AG09309 (cell line): ENCODE measurements at places on chromosomes 1 and 21.

DNA sequence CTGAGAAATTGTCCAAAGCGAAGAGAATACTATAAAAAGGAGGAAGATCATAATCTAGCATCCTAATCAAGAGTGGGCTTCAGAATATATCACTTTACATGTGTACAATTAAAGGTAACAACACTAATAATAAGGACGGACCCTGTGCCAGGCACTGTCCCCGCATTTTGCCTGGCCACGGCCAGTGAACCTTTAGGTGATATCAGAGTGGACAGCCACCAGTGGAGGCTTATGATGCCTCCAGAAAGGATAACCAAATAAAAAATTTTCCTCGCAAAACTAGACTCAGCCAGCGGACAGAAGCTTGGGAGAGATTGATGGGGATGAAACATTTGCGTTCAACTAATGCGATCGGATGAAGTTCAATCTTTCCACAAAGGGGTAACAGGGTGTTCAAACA lies 436.4 kb downstream of the NPHP4 start:
- DNase-seq, result no peak

GRCh38 chr1:106022312-106022902 lies 1034.1 kb upstream of the PRMT6 start:
- no peak for DNase-seq

GRCh38 chr1:41015281-41015896 lies 6.1 kb downstream of the SLFNL1 start:
- DNase-seq, result no peak

DNA sequence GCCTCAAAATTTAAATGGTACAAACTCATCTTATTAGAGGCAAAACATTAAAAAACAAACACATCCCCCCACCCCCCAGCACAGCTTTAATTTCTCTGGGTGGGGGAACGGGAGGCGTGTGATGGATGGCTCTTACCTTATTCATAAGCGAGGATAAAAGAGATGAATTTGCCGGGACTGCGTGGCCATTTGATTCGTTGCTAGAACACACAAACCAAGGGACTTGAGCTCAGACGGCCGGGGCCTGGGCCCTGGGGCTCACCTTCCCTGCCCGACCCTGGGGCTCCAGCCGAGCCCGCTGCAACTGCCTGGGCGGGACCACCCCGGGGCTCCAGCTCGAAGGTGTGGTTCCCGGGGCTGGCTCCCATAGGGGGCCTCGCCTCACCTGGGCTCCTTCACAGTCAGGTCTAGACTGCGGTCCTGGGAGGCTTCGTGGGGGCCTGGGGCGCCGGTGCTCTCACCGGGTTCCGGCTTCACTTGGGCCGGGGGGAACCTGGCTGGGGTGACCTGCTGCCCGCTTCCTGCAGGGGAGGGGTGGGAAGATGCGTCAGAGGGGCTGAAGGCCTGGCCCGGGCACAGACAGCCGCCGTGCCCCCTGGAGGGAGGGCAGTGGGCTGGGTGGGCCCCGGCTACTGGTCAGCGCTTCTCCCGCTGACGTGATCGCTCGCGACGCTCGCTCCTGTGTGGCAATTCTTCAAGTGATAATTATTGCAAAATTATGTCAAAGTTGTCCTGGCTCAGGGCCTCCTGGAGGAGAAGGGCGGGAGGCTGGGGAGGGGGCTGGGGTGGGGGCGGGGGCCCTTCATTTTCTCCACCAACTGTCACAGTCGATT lies 145.7 kb downstream of the CASZ1 start:
- DNase-seq, result no peak

- DNase-seq, result no peak
Measured at GRCh38 chr1:192980856-192981255, 78.3 kb downstream of the UCHL5 start.

- DNase-seq, result no peak
Measured at GRCh38 chr1:223202376-223203033, 59.5 kb upstream of the TLR5 start.

GRCh38 chr1:214587165-214587564 lies 15.8 kb upstream of the CENPF start:
- no peak for DNase-seq

- no peak for DNase-seq
Measured at GRCh38 chr1:222843469-222844410, 28.9 kb downstream of the DISP1 start.

DNA sequence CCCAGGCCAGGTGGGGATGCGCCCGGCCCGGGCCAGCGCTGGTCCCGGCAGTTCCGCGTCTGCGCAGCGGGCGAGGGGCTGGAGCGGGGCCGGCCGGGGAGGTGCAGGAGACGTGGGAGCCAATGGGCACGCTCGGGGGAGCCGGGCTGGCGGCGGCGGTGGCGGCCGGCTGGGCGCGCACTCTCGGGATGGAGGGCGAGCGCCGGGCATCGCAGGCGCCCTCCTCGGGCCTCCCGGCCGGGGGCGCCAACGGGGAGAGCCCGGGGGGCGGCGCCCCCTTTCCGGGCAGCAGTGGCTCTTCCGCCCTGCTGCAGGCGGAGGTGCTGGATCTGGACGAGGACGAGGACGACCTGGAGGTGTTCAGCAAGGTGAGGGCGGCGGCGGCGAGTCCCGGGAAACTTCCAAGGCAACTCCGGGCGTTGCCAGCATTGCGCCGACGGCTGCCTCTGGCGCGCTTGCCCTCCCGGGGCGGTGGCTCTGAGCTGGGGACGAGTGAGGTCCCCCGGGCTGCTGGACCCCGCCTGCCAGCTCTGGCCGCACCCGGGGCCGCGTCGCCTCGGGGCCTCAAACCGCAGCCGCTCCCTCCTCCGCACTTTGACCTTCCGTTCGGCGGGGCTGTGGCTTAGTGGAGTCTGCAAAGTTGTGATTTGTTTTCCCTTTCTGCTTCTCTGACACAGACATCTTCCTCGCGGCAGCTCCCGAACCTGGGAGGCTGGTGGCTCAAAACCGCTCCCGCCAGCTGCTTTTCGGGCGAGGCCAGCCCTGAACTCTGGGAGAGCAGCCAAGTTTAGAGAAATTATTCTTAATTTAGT lies at the start of gene SNX7:
Gene SNX7, plus strand, starts transcription at position 178 of the 812 bp plus-strand sequence. Its CDS starts 11 bp downstream, at position 189.
- DNase-seq, result no peak

GRCh38 chr1:109268431-109269211 lies 14.3 kb downstream of the PSRC1 start:
- no peak for DNase-seq

DNA sequence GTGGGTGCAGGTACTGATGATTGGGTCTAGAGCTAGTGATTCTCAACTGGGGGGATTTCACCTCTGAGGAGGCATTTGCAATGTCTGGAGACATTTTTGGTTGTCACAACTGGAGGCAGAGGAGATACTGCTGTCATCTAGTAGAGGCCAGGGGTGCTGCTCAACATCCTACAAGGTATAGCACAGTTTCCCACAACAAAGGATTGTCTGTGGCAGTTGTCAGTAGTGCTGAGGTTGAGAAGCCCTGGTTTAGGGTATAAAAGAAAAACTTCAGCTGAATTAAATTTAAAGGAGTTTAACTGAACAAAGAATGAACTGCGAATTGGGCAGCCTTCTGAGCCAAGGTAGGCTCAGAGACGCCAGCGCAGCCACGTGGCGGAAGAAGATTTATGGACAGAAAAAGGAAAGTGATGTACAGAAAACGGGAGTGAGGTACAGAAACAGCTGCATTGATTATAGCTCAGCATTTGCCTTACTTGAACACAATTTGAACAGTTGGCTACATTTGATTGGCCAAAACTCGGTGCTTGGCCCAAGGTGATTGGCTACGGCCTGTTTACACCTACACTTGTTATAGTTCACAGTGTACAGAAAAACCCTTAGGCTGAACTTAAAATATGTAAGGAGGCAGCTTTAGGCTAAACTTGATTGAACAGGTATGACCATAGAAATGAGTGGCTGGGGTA lies 40.4 kb downstream of the MPZL1 start:
- no peak for DNase-seq

GRCh38 chr1:16174886-16175598 lies 19.2 kb upstream of the EPHA2 start:
- DNase-seq, result no peak

- no peak for DNase-seq
Measured at GRCh38 chr1:99858881-99859280, 8.7 kb downstream of the AGL start.

- peak; percentile 34 for DNase-seq
Measured at GRCh38 chr1:97204468-97204867, 482.9 kb downstream of the PTBP2 start.

- no peak for DNase-seq
Measured at GRCh38 chr1:46581681-46582455, 22.2 kb downstream of the MKNK1 start.

DNA sequence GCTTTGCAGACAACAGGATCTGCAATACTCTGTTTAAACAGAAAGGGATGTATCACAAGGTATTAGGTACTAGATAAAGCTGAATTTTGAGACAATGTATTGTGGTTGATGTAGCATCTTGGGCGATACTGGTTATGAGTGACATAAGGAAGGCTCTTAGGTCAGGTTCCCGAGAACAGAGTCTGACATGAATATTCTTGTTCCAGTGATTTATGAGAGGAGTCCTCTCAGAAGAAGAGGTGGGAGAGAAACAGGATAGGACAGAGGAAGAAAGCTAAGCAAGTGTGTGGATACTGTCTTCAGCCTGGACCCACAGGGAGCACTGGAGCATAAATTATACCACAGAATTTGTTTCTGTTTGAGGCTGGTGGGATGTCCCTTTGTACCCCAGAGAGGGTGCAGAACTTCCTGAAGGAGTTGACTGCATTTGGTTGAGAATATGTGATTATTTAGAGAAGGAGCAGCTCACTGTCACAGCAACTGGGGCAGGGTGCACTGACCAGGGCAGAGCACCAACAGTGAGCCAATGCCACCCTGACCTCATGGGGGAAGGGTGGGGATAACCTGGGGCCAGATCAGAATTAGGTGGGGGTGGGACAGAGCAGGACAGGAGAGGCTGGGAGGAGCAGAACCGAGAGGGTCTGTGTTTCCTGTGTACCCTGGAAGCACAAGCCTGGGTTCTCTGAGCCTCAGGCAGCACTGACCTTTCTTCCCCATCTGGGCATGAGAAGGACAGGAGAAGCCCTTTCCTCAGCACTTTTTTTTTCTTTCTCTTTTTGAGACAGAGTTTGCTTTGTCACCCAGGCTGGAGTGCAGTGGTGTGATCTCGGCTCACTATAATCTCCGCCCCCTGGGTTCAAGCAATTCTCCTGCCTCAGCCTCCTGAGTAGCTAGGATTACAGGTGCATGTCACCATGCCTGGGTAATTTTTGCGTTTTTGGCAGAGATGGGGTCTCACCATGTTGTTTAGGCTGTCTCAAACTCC lies 36.3 kb upstream of the SLC6A9 start:
- DNase-seq, result no peak

GRCh38 chr1:17877316-17877715 lies 122.2 kb downstream of the ACTL8 start:
- DNase-seq, result no peak

DNA sequence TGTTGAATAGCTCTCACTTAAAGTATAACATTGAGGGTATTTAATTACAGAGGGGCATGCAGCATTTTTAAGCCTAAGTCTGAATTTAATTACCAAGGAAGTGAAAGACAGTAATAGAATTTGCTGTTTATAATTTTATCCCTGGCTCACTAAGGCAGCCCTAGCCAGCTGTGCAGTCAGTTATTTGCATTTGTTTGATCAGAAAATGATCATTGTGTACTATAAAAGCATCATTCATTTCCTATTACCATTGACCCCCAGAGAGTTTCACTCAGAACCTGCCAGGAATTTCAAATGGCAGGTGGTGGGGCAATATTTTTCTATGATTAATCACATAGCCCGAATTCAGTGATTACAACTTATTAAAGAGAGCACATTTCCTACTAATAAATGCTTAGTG lies 277.1 kb upstream of the KAZN start:
- DNase-seq, result no peak

DNA sequence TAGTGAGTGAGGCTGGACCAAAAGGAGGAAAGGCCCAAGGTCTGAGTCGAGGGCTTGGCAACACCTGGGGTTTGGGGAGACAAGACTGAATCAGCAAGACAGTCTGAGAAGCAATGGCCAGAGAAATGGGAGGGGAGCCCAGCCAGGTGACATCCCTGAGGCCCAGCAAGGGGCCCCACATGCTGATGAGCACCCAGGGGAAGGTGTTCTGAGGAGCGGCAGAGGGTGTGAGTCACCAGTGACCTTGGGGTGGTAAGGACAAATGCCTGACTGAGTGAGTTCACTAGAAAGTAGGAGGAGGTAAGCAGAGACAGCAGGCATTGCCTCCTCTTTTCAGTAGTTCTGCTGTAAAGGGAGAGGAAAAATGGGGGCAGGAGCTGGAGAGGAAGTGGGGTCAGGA lies 192.4 kb upstream of the GALNT2 start:
- DNase-seq, result no peak

DNA sequence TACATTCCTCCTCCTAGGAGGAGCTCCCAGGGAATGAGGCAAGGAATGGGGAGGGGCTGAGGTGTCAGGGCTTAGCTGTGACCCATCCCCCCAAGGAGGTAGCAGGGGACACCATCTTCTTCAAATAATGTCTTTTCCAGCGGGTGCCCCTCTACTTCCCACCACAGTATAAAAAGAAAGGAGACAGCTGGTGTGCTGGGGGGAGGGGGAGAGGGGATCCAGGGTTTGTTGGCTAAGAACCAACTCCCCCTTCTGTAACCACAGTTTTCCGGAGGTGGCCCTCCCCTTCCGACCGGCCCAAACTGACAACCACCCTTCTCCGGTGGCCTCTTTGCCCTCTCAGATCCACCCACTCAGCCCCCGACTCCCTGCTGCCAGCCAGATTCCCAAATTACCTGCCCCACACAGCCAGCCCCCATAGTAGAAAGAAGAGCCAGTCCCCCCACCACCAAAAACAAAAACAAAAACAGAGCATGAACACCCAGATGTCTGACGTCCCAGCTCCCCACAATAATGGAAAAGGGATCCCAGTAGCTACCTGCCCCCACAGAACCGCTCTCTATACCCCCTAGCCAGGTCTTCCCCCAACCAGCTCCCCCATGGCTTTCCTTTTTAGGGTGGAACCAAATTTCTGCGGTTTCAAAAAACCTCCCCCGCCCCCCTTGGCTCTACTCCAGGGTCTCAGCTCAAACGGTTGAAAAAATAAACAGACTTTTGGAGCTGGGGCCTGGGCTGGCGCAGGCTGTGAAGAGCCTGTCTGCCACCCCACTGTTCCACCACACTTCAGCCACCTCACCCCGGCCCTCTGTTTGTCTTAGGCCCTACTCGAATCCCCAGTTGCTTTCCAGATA lies 2.1 kb downstream of the ARHGEF2 start:
- DNase-seq, result no peak

DNA sequence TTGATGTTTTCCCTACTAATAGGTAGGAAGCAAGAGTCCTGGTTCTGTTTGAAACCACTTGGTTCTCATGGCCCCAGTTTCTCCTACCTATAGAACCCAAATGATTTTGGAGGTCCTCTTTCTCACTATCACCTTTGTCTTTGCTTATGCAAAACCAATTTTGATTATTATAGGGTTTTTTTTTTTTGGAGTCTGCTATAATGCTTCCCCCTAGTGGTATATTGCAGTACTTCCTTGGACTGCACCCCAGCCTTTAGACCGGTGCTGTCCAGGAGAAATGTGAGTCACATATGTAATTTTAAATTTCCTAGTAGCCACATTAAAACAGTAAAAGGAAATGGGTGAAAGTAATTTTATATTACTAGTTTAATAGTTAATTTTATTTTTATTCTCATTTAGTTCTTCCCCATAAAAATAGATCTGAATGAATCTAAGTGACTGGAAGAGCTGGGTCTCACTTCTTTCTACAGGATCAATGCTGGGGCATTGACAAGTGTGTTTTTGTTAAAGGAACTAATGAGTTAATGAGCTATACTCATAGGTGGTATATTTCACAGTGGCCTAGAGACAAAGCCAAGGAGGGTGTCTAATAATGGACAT lies 10.6 kb downstream of the FCMR start:
- peak; percentile 46 for DNase-seq
